Activated CD4-positive, alpha-beta T cell treated with anti-CD3 and anti-CD28 coated beads, Interleukin-2, amount 10 ng/mL, durations not matched to agents 24 days and 14 days (primary cell): ENCODE measurements at places on chromosomes 4 and X. TPM values are rescaled to one million over a fixed set of nuclear protein-coding genes. Genes with fewer than 3 reads are reported as not detected.

Gene NAP1L2
- total RNA-seq: 1.9 and 2.1 TPM in 2 replicates

DNA sequence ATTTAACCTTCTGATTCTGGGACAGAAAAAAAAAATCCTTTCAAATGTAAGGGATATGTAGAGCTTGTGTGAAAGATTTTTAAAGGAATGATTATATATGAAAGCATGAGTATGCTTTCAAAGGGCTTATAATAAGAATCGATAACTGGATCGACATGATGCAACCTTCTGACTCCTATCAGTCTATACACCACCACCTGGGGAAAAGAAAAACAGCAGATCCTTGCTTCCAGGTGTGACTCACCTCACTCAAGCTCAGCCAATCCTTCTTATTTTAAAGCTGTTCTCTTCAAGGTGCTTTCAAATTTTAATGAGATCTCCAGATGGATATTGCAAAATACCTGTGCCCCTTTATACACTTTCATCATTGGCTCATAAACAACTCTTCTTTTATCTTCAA lies 102.1 kb upstream of the EDNRA start:
- H3K4me3 ChIP-seq: no peak overlapping the region
- H3K27ac ChIP-seq: no peak overlapping the region
- H3K36me3 ChIP-seq: no peaks in the 10 kb centered on the region
- H3K4me1 ChIP-seq: no peaks in the 10 kb centered on the region

DNA sequence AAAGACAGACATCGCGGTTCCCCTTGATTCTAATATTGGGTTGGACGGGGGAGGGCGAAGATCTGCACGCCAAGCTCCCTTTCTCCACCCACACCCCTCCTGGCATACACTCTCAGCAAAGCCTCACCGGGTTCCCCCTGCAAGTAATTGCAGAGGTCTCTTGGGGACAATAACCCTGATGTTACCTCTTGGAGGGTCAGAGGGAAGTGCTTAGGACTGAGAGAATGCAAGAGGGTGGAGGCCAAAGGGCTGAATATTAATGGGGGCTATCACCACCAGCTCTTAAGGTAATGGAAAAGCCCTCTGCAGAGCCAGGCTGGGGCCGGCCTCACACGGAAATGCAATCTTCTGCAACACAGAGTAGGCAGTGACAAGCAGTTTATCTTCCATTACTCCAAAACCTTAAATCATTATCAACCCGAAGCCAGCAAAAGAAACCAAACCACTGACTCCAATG lies 344.1 kb upstream of the GATB start:
- H3K4me3 ChIP-seq: no peak overlapping the region
- H3K4me1 ChIP-seq: peaks cover 58% of the 10 kb centered on the region
- no peak overlapping the region for H3K27ac ChIP-seq
- H3K36me3 ChIP-seq: peaks cover 7% of the 10 kb centered on the region

DNA sequence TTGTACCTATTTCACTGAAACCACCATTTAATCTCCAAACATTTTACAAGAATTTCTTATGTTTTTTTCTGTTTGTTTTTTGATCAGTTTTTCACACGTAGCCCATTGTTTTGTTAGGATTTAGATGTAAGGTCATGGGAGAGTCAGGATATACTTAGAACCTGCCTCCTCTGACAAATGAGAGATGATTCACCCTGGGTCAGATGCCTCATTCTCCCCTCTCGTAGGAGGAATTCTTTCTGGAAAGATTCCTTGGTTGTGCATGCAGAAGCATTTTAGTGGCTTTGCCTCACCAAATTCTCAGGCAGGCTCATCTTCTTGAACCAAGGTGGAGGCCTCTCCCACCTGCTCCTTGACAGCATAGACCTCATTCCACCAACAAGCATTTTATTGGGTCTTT lies 599.3 kb downstream of the SPRY1 start:
- H3K4me1 ChIP-seq: no peaks in the 10 kb centered on the region
- no peak overlapping the region for H3K4me3 ChIP-seq
- no peak overlapping the region for H3K27ac ChIP-seq

Gene HPGDS
- total RNA-seq: not detected in 2 replicates

DNA sequence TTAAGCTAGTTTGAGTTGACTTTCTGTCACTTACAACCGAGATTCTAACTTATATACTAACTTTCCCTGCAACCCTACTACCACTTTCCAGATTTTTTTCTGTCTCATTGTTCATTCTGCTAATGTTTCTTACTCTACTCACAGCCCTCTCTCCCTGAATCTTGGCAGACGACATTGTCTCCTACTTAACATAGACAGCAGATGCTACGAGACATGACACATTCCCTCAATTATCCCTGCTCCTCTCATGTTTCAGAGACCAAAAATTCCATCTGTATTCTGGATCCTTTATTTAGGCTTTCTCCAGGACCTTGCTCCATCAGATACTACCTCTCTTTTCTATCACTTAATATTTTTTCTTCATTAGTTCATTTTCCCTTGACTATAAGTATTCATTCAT lies 379.1 kb upstream of the TEX13C start:
- H3K36me3 ChIP-seq: no peaks in the 10 kb centered on the region
- H3K4me3 ChIP-seq: no peak overlapping the region
- no peak for DNase-seq
- H3K27me3 ChIP-seq: no peaks in the 10 kb centered on the region
- no peak overlapping the region for H3K27ac ChIP-seq

- no peaks in the 10 kb centered on the region for H3K27me3 ChIP-seq
- H3K27ac ChIP-seq: peak overlapping the region; percentile 89
- H3K4me1 ChIP-seq: peaks cover 53% of the 10 kb centered on the region
- peaks cover 71% of the 10 kb centered on the region for H3K36me3 ChIP-seq
- H3K4me3 ChIP-seq: peak overlapping the region; percentile 100
Measured at GRCh38 chrX:71107762-71108360, 1.3 kb upstream of the CXorf65 start.

- peaks cover 9% of the 10 kb centered on the region for H3K4me1 ChIP-seq
- H3K36me3 ChIP-seq: peaks cover 14% of the 10 kb centered on the region
- DNase-seq: no peak
- H3K4me3 ChIP-seq: no peak overlapping the region
- H3K27me3 ChIP-seq: peaks cover 16% of the 10 kb centered on the region
Measured at GRCh38 chr4:168883513-168883912, 126.5 kb downstream of the CBR4 start.

DNA sequence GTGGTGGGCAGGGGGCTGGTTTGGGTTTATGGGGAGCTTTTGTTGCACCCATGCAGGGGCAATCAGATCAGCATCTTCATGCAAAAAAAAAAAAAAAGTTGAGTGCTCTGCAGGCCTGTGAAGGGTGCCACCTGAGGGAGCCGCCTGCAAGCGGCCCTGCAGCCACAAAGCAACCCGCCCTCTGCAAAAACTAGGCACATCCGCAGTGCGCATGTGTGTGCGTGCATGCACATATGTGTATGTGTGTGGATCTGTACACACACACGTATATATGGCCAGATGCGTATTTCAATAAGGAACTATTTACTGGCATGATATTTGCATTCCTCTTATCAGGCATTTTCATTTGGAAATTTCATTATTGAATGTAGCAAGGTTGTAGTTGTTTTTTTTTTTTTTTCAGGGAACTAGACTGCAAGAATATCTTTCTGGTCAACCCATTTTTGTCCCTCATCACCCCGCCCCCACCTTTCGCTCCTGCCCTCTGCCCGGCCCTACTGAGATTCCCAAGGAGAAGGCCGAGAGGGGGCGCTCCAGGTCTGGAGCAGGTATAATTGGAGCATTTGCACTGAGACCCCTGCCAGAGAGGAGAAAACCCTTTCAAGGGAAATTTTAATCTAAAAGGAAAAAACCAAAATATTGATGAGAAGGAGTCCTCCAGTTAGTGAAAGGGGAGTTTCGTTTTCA lies 18.1 kb downstream of the CCNQ start:
- no peak overlapping the region for H3K4me3 ChIP-seq
- no peaks in the 10 kb centered on the region for H3K27me3 ChIP-seq
- no peak overlapping the region for H3K27ac ChIP-seq
- peaks cover 3% of the 10 kb centered on the region for H3K36me3 ChIP-seq

DNA sequence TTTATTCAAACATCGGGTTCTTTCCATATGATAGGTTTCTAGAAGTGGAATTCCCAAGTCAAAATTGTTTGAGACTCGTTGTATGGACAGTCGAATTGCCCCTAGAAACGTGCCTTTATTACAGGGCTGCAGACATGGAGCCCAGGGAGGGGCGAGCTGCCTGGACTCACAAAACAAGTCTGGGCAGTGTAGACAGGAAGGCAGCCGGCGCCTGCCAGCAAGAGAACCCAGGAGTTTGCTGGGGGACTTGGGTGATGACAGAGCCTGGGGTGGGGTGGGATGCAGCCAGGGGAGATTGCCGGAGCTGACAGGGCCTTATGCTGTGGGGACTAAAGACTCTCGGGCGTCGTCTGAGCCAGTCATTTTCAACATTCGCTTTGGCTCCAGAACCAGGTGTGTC lies 107.4 kb upstream of the MSX1 start:
- H3K36me3 ChIP-seq: no peaks in the 10 kb centered on the region
- no peak for DNase-seq
- H3K4me1 ChIP-seq: no peaks in the 10 kb centered on the region
- H3K27ac ChIP-seq: no peak overlapping the region

- DNase-seq: no peak
- H3K27me3 ChIP-seq: peaks cover 54% of the 10 kb centered on the region
- H3K27ac ChIP-seq: no peak within 1 kb of the TSS
- H3K4me1 ChIP-seq: peaks cover 6% of the 10 kb centered on the region
- H3K36me3 ChIP-seq: no peaks in the 10 kb centered on the region
Measured at GRCh38 chr4:140568507-140569306, at the start of gene UCP1. UCP1 (minus strand) TSS chr4:140568961; CDS start chr4:140568729, 232 bp downstream.

Gene PABPC4L
- not detected in 2 replicates for total RNA-seq

DNA sequence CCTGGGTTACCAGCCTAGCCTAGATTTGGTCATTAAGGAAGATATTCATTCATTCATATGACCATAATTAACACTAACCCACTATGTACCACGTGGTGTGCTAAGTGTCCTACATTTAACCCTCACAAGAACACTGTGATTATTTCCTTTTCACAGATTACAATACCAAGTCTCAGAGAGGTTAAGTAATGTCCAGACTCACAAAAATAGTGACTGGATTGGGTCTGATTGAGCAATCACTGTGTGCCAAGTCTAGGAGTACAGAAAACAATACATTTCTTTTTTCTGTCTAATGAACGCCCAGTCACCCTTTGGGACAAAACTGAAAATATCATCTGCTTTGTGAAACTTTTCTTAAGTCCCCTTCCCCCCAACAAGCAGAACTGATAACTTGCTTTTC lies 7.6 kb upstream of the DLG3 start:
- H3K27ac ChIP-seq: no peak overlapping the region
- peaks cover 24% of the 10 kb centered on the region for H3K27me3 ChIP-seq
- H3K36me3 ChIP-seq: no peaks in the 10 kb centered on the region
- no peak for DNase-seq
- peaks cover 34% of the 10 kb centered on the region for H3K4me1 ChIP-seq

Gene FAT1
- 0.07 and 0.28 TPM in 2 replicates for total RNA-seq

- H3K4me3 ChIP-seq: no peak overlapping the region
- no peak overlapping the region for H3K27ac ChIP-seq
- DNase-seq: no peak
- H3K4me1 ChIP-seq: peaks cover under 1% of the 10 kb centered on the region
Measured at GRCh38 chr4:42466273-42466844, 69.1 kb downstream of the SHISA3 start.

Gene NSUN7
- 0.12 TPM in 1 of 2 replicates, not detected in the other for total RNA-seq

DNA sequence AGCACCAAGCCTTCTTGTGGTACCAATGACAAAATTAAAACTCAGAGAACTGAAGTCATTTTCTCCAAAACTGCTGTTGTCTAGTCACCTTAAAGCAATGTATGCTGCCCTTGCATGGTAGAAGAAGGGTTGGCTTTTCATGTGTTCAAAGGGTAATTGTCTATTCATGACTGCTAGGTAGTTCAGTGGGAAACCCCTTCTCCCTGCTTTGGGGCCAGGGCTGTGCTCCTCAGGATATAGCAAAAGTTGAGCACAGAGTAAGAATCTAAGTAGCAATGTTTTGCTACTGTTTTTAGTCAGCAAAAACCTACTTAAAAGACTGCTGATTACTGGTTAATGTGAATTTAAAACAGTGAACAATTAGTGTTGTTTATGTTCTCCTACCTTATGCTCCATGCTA lies 30.8 kb upstream of the FAM9B start:
- H3K4me3 ChIP-seq: no peak overlapping the region
- H3K27ac ChIP-seq: no peak overlapping the region
- no peaks in the 10 kb centered on the region for H3K36me3 ChIP-seq
- DNase-seq: no peak
- peaks cover 5% of the 10 kb centered on the region for H3K27me3 ChIP-seq

- no peak for DNase-seq
- no peaks in the 10 kb centered on the region for H3K4me1 ChIP-seq
- H3K27ac ChIP-seq: no peak overlapping the region
- H3K27me3 ChIP-seq: no peaks in the 10 kb centered on the region
- no peak overlapping the region for H3K4me3 ChIP-seq
Measured at GRCh38 chr4:166198516-166199310, 325.7 kb downstream of the TLL1 start.

- no peaks in the 10 kb centered on the region for H3K36me3 ChIP-seq
- H3K27me3 ChIP-seq: peaks cover 10% of the 10 kb centered on the region
- H3K4me1 ChIP-seq: no peaks in the 10 kb centered on the region
- H3K27ac ChIP-seq: no peak overlapping the region
- no peak overlapping the region for H3K4me3 ChIP-seq
- no peak for DNase-seq
Measured at GRCh38 chr4:127606823-127607222, 25.9 kb upstream of the INTU start.

Gene GRIA3
- total RNA-seq: not detected in 2 replicates

Gene USP46
- 8.4 and 10.2 TPM in 2 replicates for total RNA-seq

- peaks cover 7% of the 10 kb centered on the region for H3K4me1 ChIP-seq
- H3K27ac ChIP-seq: no peak overlapping the region
- peaks cover 11% of the 10 kb centered on the region for H3K36me3 ChIP-seq
- no peak for DNase-seq
- H3K4me3 ChIP-seq: no peak overlapping the region
Measured at GRCh38 chrX:24805201-24805600, 111.5 kb downstream of the POLA1 start.

Gene CHRDL1
- total RNA-seq: not detected in 2 replicates

DNA sequence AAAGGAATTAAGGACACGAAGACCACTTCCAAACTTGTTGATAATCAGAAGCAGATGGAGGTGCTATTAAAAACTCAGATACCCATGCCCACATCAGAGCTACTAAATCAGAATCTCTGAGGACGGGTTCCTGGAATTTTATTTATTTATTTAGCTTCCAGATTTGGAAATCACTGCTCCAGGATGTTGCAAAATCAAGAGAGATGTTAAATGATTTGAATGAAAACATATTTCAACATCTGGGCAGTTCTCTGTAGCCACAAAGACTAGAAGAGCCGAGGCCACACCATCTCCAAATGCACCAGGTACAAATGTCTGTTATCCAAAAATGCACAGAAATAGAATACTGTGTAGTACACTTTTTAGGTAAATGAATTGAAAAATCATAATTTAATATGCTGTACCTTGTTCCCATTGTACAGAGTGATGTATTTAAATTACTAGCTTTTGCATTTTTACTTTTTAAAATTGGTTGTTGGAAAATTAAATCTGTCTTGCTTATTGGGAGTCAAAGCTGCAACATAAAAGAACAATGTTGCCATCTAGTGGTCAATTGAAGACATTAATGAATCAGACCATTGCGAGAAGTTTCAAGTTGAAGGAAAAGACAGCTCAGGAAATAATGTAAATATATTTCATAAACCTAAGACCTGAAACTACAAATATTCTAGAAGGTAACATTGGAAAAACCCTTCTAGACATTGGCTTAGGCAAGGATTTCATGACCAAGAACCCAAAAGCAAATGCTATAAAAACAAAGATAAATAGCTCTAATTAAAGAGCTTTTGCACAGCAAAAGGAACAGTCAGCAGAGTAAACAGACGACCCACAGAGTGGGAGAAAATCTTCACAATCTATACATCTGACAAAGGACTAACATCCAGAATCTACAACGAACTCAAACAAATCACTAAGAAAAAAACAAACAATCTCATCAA lies 151.3 kb upstream of the TTC29 start:
- no peak for DNase-seq
- H3K27me3 ChIP-seq: peaks cover 2% of the 10 kb centered on the region
